ENCODE measurements at places on chromosomes 6 and 20.

DNA sequence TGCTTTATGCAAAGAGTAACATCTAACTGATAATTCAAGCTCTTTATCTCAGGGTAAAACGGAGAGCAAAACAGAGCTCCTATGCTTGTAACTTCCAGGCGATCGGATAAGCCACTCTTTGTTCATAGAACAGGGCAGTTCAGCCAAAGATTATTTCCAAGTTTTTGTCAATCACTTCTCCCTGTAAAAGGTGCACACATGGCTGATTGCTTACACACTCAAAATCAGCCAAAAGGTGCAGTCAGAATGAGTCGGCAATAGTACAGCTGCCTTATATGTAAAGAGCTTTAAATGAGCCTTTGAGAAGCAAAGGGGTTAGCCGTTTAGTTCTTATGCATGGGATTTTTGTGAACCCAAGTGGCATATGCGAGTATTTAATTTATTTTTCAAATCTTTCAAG, 449.6 kb upstream of the POU3F2 start:
- no peak for DNase-seq

DNA sequence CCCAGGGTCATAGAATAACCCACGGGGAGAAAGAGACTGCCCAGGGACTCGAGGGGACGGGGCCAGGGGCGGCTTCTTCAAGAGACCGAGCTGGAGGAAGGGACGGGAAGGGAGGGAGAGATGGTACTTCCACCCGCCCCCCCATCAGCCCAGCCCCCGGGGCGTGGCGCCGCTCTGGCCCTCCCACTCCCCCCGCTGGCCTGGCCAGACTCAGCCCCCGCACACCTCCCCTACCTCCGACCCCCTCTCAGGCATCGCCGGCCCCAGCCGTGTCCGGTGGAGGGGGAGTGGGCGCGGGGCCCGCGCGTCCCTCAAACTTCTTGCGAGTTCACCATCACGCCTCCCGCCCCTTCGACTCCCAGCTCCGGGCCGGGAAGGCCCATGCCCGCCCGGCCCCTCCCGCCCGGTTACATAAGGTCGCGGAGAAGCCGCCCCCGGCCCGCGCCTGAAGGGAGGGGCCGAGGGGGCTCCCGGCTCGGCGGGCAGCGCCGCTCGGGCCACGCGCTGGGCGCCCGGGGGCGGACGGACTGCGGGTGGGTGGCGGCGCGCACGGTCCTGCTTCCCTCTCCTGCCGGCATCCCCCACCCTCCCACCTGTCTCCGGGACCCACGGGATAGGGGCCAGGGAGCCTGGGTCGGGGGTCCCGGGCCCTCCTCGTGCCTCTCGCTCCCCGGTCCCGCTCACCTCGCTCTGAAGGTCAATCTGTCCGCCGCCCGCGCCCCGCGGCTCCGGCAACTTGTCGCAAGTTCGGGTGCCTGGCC, 562 bp downstream of the TFEB start:
- peak; percentile 77 for DNase-seq

- DNase-seq = no peak
These were observed 14.8 kb upstream of the ABCC10 start for GRCh38 chr6:43412541-43412940.

- DNase-seq = no peak
These were observed 135.1 kb downstream of the KIF16B start for GRCh38 chr20:16438100-16438499.

DNA sequence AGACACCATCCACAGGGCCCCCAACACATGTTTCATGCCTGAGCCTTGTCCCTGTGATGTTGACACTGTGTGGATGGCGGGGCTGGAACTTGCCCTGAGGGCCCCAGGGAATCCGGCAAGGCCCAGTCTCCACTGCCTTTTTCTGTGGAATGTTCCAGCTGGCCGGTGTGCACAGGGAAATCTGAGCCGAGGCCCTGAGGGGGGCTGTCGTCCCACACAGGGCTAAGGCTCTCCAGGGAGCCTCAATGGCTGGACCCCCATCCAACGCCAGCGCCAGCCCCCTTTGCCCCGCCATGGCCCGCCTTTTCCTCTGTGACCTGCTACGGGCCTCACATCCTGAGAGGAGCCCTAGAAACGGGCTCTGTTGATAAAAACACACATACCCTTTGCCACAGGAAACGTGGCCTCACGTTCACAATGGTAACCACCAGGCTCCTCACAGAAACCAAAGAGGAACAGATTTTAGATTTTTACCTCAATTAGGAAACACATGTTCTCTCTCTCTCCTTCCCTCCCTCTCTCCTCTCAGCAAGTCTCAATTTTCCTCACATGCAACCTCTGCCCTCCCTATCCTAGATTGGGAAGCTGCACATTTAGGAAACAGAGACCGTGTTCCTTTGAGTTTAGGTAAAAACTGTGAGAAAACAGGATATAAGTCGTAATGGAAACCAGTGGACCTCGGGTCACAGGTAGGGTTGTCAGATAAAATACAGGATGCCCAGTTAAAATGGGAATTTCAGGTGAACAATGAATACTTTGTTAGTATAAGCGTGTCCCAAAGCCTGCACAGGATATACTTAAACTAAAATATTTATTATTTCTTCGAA, 13.7 kb upstream of the ZNF831 start:
- DNase-seq = peak; percentile 90
